ENCODE measurements at places on chromosomes 12 and 14.

DNA sequence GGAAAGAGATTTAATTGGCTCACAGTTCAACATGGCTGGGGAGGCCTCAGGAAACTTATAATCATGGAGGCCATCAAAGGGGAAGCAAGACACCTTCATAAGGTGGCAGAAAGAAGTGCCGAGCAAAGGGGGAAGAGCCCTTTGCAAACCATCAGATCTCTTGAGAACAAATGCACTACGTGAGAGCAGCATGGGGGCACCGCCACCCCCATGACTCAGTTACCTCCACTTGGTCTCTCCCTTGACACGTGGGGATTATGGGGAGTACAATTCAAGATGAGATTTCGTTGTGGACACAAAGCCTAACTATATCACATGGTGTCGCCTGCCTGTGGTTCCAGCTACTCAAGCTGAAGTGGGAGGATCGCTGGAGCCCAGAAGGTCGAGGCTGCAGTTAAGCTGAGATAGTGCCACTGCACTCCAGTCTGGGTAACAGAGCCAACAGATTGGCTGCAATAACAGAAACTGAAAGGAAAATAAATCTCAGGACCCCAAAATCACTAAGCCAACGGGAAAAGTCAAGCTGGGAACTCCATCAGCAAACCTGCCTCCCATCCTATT, 10.0 kb upstream of the CDCA4 start:
- DNase-seq: no peak

DNA sequence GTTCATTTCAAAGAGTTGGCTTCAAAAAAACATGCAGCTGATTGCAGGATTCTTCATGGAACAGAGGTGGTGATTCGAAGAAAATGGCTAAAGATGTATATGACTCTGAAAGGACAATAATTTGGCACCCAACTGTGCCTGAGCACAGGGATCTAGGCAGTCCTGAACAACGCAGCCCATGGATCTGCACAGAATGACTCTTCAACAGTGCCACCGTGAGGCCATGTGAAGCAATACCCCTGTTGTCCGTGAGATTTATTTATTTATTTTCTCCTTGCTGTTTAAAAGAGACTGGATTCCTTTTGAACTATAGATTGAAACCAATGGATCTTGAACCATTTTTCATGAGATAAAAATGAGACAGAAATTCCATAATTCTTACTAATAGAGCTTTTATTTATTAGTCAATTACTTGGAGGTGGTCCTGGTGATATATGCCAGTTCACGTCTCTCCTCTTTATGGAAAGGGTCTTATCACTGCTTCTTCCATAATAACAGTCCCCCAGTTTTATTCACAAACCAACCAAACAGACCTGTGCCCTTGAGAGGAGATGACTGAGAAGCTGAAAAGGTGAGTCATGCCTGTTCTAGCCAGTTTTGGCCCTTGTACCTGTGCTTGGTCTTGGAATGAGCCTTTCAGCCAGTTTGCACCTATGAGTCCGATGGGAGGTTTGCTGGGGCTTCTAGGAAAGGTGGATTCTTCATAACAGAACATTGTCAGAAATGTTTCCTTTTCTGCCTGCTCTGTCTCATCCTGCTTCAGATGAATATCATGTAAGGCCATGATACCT, 1598.3 kb downstream of the AACS start:
- no peak for DNase-seq

- DNase-seq: no peak
Measured at GRCh38 chr12:4312251-4312650, 8.8 kb upstream of the TIGAR start.

DNA sequence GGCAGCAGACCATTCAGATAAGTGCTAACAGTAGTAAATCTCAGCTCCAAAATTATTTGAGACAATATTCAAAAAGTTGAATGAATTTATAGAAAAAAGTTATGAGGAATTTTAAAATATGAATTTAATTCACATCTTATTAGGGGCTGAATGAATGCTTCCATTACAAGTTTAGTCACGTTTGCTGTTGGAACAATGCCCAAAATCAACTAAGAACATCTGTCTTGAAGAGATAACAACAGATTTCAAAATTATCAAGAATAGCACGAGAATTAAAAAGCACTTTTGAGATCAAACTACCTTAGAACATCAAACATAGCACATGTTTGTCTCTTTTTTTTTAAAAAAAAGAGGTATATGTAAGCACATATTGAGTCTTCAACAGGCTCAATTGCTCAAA, 115.4 kb upstream of the PPFIA2 start:
- DNase-seq: no peak

DNA sequence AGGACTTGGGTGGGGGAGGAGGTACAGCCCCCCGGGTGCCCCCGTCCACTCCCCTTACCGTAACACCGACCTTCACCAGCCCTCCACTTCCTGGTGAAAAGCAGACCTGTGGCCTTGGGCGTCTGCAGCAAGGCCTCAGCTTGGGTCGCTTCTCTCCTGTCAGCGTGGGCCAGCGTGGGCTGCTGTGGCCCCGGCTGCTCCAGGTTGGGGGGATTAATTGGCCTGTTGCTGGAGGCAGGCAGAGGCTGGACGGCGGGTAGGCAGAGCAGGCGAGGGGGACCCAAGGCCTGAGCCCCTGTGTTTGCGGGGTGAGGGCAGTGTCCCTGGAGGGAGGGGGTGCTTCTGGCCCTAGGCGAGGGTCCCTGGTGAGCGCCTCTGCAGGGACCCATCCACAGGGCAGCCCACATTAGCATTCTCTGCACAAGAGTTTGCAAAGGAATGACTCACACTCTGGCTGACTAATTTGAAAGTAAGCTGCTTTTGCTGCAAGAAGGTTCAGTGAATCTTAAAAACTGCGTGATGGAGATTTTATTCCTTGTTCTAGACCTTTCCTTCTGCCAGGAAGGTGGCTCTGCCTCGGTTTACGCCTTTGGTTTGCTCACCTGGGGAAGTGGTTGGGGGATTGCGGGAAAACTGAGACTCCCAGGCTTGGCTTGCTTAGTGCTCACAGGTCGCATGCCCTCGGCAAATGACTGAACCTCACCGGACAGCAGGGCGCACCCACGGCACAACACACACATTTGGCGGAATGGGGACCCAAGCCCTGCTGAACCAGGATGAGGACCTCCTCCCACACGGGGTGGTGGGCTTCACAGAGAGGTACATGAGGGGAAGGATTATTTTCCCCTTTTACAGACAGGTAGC, 37.9 kb upstream of the DLK1 start:
- no peak for DNase-seq

DNA sequence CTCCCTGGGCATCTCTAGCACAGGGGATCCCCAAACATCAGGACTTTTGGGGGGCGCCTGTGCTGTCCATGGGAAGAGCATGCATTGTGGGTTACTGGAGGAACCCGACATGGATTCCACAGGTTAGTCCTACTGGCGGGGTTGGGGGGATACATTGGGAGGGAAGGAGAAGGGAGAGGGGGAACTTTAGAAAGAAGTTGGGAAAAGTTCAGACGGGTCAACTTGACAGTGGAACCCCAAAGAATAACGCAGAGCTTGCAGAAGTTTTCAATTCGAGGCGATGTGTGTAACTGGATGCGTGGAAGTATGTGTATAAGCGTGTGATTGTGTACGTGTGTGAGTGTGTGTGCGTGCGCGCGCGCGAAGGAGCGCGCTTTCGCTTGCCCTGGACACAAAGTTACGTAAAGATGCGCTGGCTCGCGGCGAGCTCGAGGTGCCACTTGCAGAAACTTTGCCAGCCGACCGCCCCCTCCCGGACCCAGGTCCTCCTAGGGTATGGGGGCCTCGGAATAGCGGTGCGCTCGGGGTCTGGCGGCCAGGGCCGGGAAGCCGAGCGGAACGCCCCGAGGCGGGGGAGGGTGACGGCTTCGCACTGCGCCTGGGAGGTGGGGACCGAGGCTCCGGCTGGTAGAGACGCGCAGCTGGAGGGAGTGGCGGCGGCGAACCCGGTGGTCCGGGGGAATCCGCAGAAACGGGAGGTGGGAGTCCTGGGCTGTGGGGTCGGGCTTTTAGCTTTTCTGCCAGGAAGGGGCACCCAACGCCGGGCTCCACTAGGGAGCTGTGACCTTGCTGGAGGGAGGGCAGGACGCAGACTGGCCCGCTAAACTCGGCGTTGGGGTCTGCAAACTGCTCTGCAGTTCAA, 669 bp downstream of the RFX4 start:
- no peak for DNase-seq

Measured in activated gamma-delta T cell treated with anti-CD3 and anti-CD28 coated beads, Interleukin-2, amount 50 U/mL, for 16 hours (primary cell).